Activated naive CD8-positive, alpha-beta T cell treated with anti-CD3 and anti-CD28 coated beads for 36 hours (primary cell): ENCODE measurements at places on chromosomes 11 and 22. TPM values are rescaled to one million over a fixed set of nuclear protein-coding genes. Genes with fewer than 3 reads are reported as not detected.
A peak's percentile ranks its signal among the peaks of the same experiment; 100 is the strongest.

DNA sequence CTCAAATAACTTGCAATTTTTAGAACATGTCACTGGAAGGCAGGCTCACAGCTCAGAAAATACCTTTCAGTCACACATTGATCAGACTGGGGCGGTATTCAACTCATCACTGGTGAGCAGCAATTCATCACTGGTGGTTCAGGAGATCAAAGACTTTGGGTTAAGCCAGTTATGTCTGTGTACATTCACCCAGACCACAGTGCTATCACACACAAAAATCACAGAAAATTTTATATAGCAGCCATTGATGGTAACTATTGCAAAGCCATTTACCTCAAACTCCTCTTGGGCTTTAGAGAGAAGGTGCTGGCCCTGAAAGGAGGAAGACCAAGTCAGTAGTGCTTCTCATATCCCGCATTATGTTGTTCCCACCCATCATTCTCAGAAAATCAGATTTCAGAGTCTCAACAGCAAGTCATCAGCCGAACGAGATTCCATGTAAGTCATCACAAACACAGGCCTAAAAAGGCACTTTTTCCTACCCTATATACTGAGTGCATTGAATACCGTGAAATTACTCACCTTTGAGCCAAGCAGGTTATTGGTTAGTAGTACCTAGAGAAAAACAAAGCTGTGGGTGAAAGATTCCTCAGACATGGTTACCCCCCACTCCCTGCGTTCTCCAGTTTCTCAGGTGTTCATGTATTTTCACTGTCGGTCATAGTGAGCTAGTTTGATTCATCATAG lies 14.0 kb upstream of the WDR74 start:
- H3K27ac ChIP-seq = peak overlapping the region; percentile 99
- H3K36me3 ChIP-seq = peaks cover 76% of the 10 kb centered on the region
- peak overlapping the region; percentile 98 for H3K4me3 ChIP-seq
- no peak for DNase-seq
- peaks cover 36% of the 10 kb centered on the region for H3K27me3 ChIP-seq
- H3K4me1 ChIP-seq = peaks cover 61% of the 10 kb centered on the region

DNA sequence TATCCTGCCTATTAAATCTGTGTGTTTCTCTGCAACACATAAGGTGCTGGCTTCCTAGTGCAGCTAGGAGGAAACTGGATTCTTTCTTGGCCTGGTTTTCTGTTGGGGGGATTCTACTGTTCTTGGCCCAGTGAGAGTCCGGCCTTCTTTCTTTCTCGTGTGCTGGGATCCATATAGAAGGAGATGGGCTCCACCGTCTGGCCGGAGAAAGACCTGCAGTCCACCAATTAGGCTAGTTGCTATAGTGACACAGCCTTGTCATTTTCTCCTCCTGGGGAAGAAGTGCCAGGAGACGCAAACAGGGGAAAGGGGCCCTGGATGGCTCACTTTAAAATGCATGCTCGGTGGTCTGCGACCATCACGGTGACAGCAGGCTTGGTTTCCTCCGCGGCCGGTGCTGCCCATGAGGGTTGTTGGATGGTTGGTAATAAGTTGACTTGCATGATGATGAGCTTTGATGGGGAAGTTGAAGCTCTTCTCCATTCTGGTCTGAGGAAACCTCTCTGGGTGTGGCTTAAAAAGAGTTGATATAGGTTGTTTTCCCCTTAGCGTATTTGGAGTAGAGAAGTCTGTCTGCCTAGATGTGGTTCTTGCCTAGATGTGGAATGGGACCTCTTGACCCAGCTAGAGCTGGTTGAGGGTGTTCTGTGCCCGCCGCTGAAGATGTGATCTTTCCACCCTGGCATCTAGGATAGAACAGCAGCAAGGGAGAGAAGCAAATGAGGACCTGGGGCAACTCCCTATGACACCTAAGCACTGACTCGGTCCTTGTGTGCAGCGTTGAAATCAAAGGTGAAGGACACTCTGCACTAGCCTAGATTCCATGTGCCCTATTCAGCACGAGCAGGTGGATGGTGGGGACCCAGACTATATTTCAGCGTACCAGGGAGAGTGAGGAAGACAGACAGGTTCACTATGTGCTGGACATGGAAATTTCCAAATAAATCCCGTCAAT lies 1335.0 kb downstream of the BRD1 start:
- no peak overlapping the region for H3K4me3 ChIP-seq
- peak; percentile 23 for DNase-seq
- no peaks in the 10 kb centered on the region for H3K36me3 ChIP-seq
- H3K27ac ChIP-seq = no peak overlapping the region
- H3K4me1 ChIP-seq = no peaks in the 10 kb centered on the region
- peaks cover 53% of the 10 kb centered on the region for H3K27me3 ChIP-seq

DNA sequence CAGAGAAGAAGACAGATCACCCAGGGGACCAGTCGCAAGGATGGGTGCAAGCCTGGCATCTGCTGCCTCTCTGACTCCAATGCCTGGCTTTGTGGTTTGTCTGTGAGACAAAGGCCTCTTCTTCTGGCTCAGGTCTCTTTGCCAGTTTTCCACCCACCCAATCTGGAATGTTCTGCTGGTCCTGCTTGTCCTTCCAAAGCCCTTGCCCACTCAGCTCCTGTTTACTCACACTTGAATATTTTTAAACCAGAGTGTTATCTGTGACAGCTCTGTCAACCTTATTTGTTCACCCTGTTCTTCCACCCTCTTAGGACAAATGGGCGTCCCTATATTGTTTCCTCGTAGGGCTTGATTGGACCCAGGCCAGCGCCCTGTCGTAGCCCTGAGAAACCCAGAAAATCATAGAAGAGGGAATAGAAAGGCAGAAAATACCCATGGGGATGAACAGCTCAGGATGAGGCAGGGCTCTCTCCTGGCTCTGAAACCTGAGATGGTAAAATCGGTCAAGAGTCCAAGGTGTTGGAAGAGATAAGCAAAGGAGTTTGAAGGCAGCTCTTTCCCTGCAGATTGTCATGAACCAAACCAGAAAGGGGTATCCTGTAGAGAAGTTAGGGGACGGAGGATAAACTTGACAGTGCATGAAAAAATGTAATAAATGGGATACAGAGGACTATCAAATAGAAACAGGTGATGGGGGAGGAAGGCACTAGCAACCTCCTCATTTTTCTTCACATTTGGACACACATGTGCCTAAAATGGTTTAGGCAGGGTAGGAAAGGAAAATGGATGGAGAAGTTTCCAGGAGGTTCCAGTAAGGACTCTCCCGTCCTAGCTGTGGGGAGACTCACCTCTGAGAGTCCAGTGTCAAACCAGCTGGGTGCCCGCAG lies 651 bp downstream of the CRYAB start:
- no peaks in the 10 kb centered on the region for H3K36me3 ChIP-seq
- DNase-seq = no peak
- no peak overlapping the region for H3K4me3 ChIP-seq
- H3K27me3 ChIP-seq = peaks cover 46% of the 10 kb centered on the region
- peaks cover 3% of the 10 kb centered on the region for H3K4me1 ChIP-seq
- no peak overlapping the region for H3K27ac ChIP-seq

DNA sequence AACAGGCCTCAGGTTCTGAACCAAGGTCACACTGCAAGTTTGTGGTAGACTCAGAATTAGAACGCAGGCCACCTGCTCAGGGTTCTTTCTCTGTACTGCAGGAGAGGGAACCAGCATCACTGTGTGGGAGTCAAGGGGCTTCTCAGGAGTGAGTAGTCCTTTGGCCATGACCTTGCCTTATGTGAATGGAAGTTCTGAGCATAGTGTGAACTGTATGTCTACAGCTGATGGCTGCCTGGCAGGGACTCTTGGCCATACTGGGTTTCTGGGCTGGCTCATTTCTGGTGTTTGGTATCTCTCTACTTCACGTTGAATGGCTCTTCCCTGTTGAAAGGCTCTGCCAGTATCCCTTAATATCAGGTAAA lies 40.1 kb upstream of the TUB start:
- H3K27me3 ChIP-seq = peaks cover 16% of the 10 kb centered on the region
- no peak for DNase-seq
- no peaks in the 10 kb centered on the region for H3K4me1 ChIP-seq
- H3K4me3 ChIP-seq = no peak overlapping the region

GRCh38 chr11:104200688-104201087 lies 36.7 kb upstream of the PDGFD start:
- H3K27me3 ChIP-seq = peaks cover 11% of the 10 kb centered on the region
- no peak for DNase-seq
- no peak overlapping the region for H3K4me3 ChIP-seq
- H3K36me3 ChIP-seq = no peaks in the 10 kb centered on the region

DNA sequence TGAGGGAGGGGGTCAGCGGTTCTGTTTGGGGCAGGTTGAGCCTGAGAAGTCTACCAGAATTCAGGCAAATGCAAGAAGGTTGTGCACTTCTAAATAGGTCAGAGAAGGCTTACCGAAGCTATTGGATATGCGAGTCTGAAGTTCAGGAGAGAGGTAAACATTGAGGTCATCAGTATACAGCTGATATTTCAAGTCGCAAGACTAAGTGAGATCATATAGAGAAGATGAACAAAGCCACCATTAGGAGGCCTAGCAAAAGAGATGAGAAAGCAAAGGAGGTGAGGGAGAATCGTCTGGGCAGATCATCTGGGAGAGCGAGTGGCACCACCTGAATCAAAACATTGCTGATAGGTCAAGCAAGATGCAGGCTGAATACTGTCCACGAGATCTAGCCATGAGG lies 430.6 kb downstream of the BUD13 start:
- no peaks in the 10 kb centered on the region for H3K36me3 ChIP-seq
- no peaks in the 10 kb centered on the region for H3K4me1 ChIP-seq
- H3K4me3 ChIP-seq = no peak overlapping the region
- H3K27me3 ChIP-seq = no peaks in the 10 kb centered on the region

DNA sequence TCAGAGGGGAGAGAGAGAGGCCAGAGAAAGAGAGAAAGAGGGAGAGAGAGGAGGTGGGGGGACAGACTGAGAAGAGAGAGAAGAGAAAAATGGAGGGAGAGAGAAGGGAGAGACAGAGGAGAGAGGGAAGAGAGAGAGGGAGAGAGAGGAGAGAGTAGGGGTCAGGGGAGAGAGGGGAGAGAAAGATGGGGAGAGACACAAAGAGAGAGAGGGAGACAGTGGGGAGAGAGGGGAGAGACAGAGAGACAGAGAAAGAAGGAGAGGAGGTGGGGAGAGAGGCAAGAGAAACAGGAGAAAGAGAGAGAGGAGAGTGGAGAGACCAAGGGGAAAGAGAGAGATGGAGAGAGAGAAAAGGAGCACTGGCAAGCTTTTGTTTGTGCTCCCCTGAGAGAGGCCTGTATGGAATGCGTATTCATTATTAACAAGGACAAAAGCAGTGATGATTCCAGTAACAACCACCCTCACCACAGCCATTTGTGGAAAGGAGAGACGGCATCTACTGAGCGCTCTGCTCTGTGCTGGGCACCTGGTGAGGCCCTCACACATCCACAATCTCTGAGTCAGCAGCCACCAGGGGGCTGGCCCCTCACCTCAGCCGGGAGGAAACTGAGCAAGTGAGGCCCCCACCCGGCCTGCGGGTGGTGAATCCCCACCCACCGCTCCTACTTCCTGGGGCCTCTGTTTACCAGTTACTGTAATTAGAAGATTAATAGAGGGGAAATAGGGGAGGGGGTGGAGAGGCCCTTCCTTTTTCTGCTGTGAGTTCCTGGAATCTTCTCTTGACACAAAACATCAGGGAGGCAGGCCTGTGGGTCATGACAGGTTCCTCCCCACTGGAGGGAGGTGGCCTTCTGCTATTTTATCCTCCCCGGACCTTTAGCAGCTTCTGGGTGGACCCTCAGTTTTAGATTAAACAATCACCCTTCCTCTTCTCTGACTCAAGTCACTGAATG lies 14.6 kb upstream of the MIAT start:
- H3K36me3 ChIP-seq = peaks cover 1% of the 10 kb centered on the region
- DNase-seq = peak; percentile 90
- no peaks in the 10 kb centered on the region for H3K27me3 ChIP-seq
- peak overlapping the region; percentile 61 for H3K4me3 ChIP-seq
- H3K4me1 ChIP-seq = peaks cover 68% of the 10 kb centered on the region
- H3K27ac ChIP-seq = peak overlapping the region; percentile 91

- H3K4me3 ChIP-seq = no peak overlapping the region
- H3K27ac ChIP-seq = no peak overlapping the region
- H3K4me1 ChIP-seq = peaks cover 5% of the 10 kb centered on the region
- DNase-seq = no peak
These were observed 82.0 kb downstream of the RELT start for GRCh38 chr11:73458201-73458600.

- H3K36me3 ChIP-seq = no peaks in the 10 kb centered on the region
- no peak for DNase-seq
- H3K27me3 ChIP-seq = no peaks in the 10 kb centered on the region
- H3K4me3 ChIP-seq = no peak overlapping the region
These were observed 36.9 kb downstream of the GGTLC2 start for GRCh38 chr22:22681221-22681739.

DNA sequence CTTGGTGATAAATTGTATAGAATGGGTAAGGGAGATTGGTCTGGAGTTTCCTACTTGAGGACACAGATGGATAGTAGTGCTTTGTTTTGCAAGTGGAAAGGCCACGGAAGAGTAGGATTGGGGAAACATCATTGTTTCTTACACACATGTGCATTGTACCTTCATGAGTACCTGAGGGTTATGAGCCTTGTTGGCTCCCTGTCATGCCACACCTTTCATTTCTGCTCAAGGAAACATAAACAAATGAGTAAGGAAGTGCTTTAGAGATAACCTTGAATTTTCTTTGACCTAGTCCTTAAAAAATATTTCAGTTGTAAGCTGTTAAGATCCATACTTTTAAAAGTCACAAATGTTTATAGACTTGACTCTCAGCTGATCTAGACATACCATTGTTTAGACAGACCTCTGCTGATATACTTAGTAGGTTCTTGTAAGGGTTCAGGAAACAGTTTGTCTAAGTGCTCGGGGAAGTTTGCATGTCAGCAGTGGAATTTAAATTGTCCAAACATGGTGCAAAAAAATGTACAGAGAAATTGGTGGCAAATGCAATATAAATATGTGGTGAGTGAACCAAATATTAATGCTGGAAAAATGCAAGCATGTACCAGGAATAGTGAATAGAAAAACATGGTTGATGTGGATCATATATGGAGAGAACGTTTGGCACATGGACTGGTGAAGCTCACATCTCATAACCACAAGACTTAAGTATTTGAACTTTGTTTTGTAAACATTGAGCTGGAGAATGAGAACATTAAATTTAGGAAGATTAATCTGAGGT lies 40.9 kb downstream of the GAS2 start:
- DNase-seq = no peak
- peaks cover 18% of the 10 kb centered on the region for H3K4me1 ChIP-seq
- no peak overlapping the region for H3K27ac ChIP-seq
- peaks cover 4% of the 10 kb centered on the region for H3K36me3 ChIP-seq

GRCh38 chr11:121467965-121468364 lies 15.2 kb upstream of the SORL1-AS1 start:
- H3K27me3 ChIP-seq = no peaks in the 10 kb centered on the region
- DNase-seq = peak; percentile 85
- peak overlapping the region; percentile 99 for H3K27ac ChIP-seq
- peak overlapping the region; percentile 45 for H3K4me3 ChIP-seq

GRCh38 chr22:26643418-26644100 lies 13.8 kb upstream of the MIAT start:
- no peak for DNase-seq
- H3K27ac ChIP-seq = peak overlapping the region; percentile 91
- no peaks in the 10 kb centered on the region for H3K27me3 ChIP-seq
- H3K4me1 ChIP-seq = peaks cover 76% of the 10 kb centered on the region
- peak overlapping the region; percentile 24 for H3K4me3 ChIP-seq
- H3K36me3 ChIP-seq = peaks cover 1% of the 10 kb centered on the region

Gene SMC1B
- total RNA-seq = 2.1 TPM

Gene RIN1
- 1.6 TPM for total RNA-seq

Gene PGA5
- total RNA-seq = not detected
